ENCODE measurements at places on chromosomes 3 and 15.

- no peak for DNase-seq
These were observed 33.8 kb downstream of the DRD3 start for GRCh38 chr3:114144909-114145688.

DNA sequence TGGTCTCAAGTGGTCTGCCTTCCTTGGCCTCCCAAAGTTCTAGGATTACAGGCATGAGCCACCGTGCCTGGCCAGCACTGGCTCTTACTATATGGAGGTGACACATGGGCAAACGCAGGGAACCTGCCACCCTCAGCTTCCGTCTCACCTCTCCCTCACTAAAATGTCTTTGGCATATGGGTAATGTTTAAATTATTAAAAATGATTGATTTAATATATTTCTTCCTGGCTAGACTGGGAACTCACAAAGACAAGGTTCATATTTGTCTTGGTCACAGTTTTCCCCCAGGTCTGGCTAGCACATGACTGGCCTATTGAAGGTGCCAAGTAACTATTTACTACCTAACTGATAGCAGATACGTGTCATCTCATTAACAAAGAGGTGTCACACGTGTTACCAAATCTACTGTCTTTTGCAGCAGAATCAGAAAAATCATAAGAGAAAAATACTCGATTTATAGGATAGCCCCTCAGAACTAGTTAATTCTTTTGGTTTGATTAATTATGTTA is 48.2 kb downstream of the SYNM start:
- DNase-seq, result no peak

GRCh38 chr3:172339892-172340291 is 108.4 kb downstream of the GHSR start:
- no peak for DNase-seq

GRCh38 chr3:51929420-51930003 is 12.2 kb downstream of the RRP9 start:
- no peak for DNase-seq

GRCh38 chr15:88835119-88835518 is 31.9 kb downstream of the ACAN start:
- no peak for DNase-seq

DNA sequence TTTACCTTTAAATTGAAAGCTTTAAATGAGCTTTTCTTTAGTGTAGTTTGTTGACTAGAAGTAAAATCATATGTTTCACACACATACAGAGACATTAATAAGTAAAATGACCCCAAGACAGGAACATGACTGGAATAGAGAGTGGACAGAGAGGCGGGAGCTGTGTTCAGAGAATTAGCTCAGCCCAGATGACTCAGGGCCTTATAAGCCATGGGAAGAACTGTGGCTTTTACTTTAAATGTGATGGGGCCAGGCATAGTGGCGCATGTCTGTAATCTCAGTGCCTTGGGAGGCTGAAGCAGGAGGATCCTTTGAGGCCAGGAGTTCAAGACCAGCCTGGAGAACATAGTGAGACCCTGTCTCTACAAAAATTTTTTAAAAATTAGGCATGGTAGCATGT is 26.7 kb downstream of the SACM1L start:
- no peak for DNase-seq

DNA sequence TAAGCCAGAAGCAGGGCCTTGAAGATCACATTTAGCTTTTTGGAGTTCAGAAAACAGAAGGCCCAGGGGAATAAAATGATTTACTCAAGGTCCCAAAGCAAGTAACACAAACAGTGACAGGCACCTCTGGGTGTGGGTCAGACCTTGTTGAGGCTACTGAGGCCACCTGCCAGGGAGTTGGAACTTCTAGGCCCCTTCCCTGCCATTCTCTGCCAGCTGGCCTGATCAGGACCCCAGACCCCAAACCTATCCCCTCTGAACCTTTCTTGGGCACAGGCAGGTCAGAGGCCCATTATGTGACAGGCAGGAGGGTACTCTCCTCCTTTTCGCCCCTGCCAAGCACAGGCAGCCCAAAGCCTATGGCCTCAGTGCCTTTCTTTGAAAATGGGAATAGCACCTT is 49.4 kb upstream of the ATP2B2 start:
- no peak for DNase-seq

- DNase-seq, result no peak
These were observed 27.4 kb downstream of the PHC3 start for GRCh38 chr3:170154084-170154483.

DNA sequence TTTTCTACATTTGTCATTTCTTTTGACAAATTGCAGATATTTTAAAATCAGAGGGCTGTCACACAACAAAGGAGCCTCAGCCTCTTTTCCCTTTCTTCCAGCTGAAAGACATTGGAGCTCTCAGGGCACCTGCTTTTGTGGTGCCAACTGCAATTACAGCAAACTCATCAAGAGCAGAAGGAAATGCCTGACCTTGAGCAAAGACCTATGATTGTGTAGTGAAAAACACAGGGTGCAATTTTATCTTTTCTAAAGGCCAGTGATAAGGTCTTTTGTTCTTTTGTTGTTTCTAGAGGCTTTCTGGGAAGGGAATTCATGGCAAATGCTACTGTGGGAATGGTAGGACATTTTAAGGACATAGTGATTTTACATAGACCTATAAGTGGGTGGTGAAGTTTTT is 214.3 kb downstream of the OXSM start:
- DNase-seq, result no peak

DNA sequence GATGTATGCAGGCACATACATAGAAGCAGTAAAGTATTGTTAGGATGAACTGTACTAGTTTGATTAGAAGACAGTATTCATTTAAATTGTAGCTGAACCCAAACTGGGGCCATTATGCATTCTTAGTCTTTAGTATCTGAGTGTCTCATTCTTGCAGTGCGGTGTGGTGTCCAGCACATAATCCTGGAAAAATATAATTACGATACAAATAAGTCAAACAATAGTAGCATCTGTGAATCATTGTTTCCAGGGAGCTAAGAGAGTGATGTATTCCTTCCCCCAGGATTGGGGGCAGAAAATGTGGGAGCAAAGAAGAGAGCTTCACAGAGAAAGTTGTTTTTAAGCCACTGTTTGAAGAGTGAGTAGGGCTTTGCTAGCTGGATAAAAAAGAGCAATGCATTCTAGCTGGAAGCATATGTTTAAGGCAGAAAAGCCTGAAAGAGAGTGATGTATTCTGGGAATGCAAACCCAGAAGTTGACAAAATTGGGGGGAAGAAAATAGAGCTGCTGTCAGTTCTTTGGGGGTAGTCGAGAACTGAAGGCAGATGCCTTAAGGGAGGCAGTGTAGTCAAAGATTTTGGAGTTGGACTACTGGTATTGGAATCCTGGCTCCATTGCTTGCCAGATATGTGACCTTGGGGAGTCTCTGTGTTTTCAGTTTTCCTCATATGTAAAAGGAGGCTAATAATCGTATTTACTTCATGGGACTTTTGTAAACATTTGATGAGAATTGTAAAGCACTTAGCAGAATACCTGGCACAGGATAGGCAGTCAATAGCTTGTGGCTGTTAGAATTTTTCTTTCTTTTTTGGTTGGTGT is 14.1 kb downstream of the SLMAP start:
- DNase-seq, result no peak

GRCh38 chr3:58016710-58017109 is 8.5 kb downstream of the FLNB start:
- no peak for DNase-seq

GRCh38 chr3:81490541-81491288 is 270.7 kb downstream of the GBE1 start:
- peak; percentile 65 for DNase-seq

DNA sequence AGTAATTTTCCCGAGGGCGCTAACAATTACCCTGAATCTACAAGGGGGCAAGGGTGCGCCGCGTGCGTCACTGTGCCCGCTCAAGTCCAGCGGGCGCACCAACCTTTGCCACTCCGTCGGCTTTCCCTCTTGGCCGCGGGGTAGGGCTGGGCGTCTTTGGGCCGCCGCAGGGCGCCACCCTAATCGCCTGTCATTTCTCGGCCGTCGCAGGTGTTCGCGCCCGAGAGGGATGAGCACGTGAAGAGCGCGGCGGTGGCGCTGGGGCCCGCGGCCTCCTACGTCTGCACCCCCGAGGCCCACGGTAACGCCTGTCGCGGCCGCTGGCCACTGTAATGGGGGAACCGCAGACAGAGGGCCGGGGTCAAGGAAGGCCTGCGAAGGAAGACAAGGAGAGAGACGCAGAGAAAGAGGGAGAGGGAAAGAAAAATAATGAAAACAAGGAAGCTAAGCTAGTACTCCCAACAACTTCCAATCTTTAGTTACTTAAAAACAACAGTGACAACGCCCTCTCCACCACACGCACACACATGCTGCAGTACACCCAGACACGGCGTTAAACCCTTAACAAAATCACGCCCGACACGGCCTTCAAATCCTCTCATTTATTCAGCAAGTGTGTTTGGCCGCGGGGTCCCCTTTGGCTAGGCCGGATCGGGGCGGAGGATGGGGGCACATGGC is 3.8 kb downstream of the SKOR1 start:
- DNase-seq, result no peak

- peak; percentile 92 for DNase-seq
These were observed 532.8 kb upstream of the TBL1XR1 start for GRCh38 chr3:177729956-177730681.

Data from NCI-H146 (cell line).